ENCODE measurements at places on chromosomes 16 and 17.
A peak's percentile ranks its signal among the peaks of the same experiment; 100 is the strongest.

GRCh38 chr17:73803964-73804435 lies 159.8 kb upstream of the SDK2 start:
- DNase-seq, result no peak

GRCh38 chr17:69695646-69696045 lies 281.1 kb downstream of the MAP2K6 start:
- no peak for DNase-seq

DNA sequence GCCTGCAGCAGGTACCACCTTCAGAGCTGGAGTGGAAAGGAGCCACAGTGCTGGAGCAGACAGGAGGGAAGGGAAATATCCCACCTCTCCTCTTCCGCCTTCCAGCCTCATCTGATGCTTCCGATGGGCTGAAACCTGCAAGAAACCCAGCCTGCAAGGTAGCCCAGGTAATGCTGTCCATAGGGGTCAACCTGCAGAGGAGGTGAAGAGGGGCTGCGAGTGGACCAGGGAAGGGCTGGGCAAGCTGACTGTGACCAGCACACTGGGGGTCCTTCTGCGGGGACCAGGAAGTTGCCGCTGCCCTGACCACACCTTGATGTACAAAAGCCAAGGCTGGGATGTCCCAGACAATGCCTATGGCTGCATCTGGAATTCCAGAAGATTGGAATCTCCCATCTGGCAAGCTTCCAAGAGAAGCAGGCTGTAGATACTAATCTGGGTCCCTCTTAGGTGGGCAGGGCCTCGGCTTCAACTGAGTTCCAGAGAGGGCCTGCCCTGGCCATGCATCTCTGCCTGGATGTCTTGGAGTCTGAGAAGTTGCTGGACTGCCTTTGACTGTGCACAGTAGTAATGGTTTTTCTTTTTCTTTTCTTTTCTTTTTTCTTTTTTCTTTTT lies 5.8 kb downstream of the FOXL1 start:
- no peak for DNase-seq

DNA sequence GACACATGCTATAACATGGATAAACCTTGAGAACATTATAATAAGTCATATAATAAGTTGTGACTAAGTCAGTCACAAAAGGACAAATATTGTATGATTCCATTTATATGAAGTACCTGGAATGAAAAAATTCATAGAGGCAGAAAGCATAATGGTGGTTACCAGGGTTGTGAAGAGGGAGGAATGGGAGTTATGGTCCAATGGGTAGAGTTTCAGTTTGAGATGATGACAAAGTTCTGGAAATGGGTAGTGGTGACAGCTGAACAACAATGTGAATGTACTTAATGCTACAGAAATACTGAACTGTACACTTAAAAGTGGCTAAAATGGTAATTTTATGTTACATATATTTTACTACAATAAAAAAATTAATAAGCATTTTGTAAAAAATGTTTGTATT lies 49.7 kb downstream of the MYO1D start:
- no peak for DNase-seq

- DNase-seq, result peak; percentile 22
These were observed 1.3 kb downstream of the ZNF750 start for GRCh38 chr17:82838386-82839063.

DNA sequence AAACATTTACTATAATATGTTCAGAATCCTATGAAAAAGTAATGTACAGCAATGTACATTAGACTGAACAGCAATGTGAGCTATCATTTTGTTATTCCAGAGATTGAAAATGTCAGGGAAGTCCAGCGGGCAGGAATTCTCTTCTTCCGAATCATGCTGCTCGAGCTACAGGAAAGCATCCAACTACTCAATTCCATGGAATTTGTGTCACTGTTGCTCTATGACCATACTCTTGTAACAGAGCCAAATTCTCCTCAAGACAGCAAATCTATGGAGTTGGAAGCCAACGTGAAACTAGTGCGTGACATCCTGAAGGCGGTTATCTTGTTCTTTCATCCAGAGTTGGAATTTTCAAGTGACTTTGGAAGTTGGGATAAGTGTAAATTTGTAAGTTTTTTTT lies 24.8 kb upstream of the NSRP1 start:
- DNase-seq, result no peak

DNA sequence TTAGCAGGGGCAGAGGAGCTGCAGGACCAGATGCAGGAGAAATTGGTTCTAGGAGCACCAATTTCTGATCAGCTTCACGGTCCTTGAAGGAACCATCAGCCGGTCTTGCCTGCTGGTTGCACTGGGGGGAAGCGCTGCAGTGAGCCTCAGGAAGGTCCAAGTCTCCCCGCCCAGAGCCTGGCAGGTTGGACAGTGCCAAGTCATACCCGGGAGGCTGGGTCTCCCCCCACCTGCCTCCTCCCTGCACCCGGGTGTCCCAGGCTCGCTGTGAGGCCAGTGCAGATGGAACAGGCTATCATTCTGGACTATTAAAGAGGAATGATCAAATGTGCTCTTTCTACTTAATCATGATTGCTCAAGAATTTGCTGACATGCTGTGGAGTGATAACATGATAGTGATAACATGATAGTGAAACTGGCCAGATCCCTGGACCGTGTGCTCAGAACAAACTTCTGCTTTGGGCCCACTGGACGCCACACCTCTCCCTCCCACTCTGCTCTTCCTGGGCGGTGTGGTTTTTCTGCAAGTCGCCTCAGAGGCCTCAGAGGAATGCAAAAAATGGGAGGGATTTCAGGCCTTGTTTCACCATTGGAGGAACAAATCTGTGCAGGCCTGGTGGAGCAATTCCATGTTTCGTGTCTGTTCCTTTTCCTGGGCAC lies 236.0 kb downstream of the IRF8 start:
- no peak for DNase-seq

- no peak for DNase-seq
These were observed 1.5 kb upstream of the NHERF1 start for GRCh38 chr17:74746922-74747321.

Measured in HEK293T (cell line).